ENCODE measurements at places on chromosomes 7 and 10.

GRCh38 chr7:33578881-33579672 is 326.3 kb upstream of the BMPER start:
- no peak for DNase-seq

DNA sequence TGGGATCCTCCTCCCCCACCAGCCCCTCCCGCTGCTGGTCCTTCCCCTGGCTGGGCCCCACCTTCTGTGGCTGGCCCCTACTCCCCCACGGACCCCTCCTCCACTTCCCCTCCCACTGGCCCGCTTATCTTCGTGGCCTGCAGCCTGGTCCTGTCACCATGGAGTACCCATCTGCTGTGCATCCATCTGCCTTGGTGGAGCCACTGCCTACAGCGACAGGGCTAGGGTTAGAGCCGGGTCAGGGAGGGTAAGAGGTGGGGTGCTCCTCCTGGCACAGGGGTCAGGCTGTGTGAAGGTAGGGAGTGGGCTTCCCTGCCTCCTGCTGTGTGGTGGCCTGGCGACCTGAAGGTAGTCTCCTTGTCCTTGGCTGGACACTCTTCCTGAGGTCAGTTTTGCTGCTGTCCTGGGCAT is 5.2 kb downstream of the ADCY1 start:
- DNase-seq = no peak

DNA sequence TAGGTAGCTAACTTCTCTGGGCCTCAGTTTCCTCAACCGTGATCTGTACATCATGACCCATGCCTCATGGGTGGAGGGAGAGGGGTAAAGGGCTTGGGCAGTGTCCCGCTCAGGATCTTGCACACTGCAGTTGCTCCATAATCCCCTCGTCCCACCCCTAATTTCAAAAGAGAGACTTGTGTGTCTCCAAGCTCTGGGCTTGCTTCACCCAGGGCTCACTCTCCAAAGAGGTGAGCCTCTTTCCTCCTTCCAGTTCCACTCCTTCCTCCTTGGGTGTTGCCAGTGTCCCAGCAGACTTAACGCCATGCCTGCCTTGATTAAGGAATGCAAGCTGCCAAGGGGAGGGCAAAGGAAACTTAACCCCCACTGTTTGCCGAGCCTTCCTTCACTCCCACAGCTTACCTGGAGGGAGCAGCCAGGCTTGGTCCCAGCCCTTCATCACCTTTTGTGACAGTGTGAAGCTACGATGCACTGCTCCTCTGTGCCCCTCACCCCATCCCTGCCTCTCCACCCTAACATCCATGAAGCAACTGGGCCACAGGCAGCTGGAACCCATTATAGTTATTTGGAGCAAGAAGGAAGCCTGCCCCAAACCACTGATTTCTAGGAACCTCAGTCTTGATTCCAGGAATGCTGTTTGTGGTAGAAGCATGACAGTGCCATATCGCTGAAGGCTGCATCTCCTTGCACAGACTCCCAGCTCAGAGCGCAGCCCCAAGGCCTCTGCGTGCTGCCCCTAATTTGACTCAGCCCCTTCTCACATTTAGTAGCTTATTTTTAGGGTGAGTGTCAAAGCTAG is 363.3 kb downstream of the TNS3 start:
- DNase-seq = no peak

- no peak for DNase-seq
These were observed 747 bp downstream of the GDI2 start for GRCh38 chr10:5812283-5813090.
